Activated CD4-positive, alpha-beta T cell treated with anti-CD3 and anti-CD28 coated beads, Interleukin-2, amount 50 U/mL, for 4 hours (primary cell): ENCODE measurements at places on chromosomes 6 and 20.

DNA sequence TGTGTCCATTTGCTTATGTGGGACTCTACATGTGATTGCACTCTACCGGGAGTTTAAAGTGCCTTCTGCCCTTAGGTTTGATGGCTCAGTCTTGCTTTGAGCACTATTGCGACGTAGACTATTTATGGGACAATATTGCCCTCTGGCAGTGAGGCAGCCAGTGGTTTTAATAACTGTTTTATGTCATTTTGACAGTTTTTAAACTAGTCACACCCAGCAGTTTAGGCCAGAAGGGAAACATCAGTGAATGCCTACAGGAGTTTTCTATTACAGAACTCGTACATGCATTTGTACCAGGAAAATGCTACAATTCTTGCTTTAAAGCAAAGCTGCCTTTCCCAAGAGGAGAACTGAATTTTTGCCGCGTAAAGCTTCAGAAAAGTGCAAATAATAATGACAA lies 813.7 kb downstream of the KIF16B start:
- no peak for DNase-seq

GRCh38 chr6:97668716-97669115 lies 385.7 kb upstream of the MMS22L start:
- no peak for DNase-seq

DNA sequence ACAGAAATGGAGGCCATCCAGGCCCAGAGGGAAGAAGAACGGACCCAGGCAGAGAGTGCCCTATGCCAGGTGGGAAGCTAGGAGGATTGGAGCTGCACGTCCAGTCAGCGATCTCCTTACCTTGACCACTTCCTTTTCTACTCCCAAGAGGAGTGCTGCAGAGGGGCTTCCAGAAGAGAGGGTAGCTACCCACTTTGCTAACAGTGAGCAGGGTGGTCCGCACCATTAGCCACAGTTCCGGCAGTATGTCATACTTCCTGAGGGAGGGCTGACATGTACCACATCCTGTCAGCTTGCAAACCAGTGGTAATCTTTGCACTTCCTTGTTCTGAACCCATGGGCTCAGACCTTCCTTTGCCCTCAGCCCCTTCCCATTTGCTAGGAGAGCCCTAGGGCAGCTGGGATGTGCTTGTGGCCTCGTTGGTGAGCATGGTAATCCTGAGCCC lies 35.4 kb downstream of the CEP250 start:
- peak; percentile 35 for DNase-seq

- no peak for DNase-seq
These were observed 21.4 kb downstream of the CNR1 start for GRCh38 chr6:88144637-88145297.

DNA sequence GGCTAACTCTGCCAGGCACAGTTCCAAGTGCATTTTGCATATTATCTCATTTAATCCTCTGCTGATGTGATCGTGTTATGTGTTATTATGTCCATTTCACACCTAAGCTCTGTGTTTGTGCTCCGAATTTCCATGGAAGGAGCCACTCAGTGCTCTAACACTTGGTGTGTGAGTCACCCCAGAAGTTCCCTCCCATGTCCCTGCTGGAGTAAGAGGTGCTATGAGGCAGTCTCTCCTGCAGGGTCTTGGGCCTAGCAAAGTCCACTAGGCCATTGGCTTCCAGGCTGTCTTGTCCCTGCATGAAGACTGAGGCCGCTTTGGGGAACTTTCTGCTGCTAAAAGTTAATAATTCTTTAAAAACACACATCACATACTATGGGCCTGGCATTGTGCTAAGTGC lies 405.9 kb upstream of the SULF2 start:
- no peak for DNase-seq

- no peak for DNase-seq
These were observed 35.5 kb upstream of the TMX4 start for GRCh38 chr20:8055096-8055495.

- DNase-seq, result no peak
These were observed 15.2 kb downstream of the HNF4A start for GRCh38 chr20:44370639-44371218.

- no peak for DNase-seq
These were observed 52.5 kb upstream of the COL21A1 start for GRCh38 chr6:56299916-56300315.
